Right ventricle myocardium superior (tissue), 1 donor: ENCODE measurements at places on chromosomes 2 and 18.

DNA sequence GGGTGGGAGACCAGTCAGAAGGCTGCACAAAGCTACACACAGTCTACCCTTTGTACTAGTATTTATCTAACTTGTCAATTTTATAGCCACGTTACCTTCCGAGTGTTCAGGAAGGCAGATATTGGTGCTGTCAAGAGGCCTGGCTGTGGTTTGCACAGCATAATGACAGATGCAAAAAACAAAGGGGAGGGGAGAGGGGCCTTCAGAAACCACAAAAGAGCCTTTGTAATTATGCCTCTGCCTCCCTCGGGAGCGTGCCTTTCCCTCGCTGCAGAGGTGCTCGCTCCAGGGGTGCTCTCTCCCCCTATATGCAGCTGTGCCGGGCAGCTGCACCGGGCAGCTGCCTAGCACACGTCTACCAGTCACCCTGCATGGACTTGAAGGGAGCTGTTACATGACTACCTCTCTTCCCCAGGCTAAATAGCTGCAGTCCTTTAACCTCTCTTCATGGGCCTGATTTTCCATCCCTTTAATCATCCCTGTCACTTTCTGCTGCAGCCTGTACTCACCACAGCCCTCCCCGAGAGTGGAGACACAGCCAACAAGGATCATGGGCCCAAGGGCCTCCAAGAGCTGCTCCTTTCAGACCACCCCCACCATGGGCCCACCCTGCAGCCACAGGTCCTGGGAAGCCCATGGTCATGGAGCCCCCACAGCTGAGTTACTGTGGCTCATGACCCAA, 168.4 kb upstream of the PKDCC start:
- DNase-seq = no peak

DNA sequence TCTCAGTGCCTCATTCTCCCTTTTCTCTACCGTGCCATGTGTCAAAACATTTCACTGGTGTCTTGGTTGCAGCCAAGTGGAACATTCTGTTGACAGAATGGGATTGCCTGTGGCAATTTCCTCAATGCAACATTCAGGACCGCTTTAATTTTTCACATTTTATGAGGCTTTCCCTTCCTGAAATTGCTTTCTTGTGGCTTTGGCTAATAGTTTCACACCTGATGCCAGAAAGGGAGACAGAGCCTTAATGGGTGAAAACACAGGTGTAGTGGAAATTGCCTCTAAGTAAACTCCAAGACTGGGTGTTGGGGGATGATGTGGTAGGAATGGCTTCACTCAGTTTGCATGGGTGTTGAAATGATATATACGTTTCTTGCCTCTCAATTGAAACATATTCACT, 278.3 kb downstream of the TSN start:
- DNase-seq = no peak

- DNase-seq = no peak
These were observed 198.2 kb downstream of the CYP26B1 start for GRCh38 chr2:71949537-71949798.

GRCh38 chr2:240457223-240458043, 22.0 kb downstream of the GPC1 start:
- DNase-seq = no peak

DNA sequence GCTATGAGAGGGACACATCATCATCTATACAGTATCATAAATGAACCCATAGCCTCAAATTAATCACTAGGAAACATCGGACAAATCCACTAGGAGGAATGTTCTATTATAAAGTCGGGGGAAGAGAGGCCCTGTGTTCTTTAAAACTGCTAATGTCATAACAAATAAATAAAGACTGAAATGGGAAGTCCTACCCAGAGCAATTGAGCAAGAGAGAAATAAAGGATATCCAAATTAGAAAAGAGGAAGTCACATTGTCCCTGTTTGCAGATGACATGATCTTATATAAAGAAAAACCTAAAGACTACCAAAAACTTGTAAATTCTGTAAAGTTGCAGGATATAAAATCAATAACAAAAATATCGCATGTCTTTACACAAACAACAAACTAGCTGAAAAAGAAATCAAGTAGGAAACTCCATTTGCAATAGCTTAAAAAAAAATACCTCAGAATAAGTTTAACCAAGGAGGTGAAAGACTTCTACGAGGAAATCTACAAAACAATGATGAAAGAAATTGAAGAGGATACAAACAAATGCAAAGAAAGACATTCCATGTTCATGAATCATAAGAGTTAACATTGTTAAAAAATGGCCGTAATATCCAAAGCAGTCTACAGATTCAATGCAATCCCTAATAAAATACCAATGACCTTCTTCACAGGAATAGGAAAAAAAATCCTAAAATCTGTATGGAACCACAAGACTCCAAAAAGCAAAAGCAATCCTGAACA, 30.6 kb downstream of the RTN4 start:
- no peak for DNase-seq

DNA sequence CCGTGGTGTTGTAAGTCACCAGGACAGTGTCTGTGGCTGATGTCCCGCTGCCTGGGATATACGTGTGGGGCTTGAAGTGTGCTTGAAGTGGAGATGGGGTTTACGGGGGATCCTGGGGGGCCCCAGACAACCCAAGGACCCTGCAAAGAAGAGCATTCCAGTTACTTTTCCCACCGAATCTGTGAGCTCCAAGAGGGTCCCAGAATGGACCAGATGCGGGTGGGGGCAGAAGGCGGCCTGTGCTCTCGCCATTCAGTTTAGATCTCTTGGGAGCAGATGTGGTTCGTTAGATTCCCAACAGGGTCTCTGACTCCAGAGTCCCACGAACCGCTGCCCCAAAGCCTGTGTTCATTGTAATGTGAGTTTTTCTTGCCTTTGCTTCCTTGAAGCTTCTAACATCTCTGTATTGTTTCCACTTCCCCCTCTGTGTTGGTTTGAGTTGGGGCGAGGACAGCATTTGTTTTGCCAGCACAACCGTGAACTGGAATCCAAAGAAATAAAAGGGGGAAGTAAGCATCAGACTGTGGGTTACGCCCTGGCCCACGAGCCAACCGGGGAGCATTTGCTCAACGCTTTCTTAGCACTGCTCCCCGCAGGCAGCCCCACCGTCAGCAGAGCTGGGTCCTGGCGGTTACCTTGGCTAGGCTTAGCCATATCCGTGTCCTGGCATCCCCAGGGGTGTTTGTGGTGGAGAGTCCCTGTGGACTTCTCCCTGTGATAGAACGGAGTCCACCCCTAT, 92.1 kb downstream of the SH3BP4 start:
- peak; percentile 72 for DNase-seq

GRCh38 chr2:140975237-140975636, 1155.6 kb downstream of the LRP1B start:
- no peak for DNase-seq

- no peak for DNase-seq
These were observed 122.2 kb upstream of the OSR1 start for GRCh38 chr2:19480673-19481072.

- no peak for DNase-seq
These were observed 438.2 kb downstream of the MEIS1 start for GRCh38 chr2:66872986-66873754.

DNA sequence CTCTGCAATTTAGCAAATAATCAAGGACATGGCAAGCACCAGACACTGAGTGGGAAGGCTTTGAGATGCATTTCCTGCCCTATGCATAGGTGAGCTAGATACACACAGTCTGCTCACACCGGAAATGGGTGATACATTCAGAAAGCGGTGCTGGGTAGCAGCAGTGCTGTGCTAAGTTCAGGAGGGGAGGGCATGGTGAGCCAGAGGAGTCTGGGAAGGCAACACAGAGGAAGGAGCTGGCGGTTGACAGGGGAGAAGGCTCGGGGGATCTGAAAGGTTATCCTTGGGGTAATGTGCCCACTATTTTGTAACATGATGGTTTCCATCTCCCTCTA, 57.4 kb upstream of the EPAS1 start:
- no peak for DNase-seq

DNA sequence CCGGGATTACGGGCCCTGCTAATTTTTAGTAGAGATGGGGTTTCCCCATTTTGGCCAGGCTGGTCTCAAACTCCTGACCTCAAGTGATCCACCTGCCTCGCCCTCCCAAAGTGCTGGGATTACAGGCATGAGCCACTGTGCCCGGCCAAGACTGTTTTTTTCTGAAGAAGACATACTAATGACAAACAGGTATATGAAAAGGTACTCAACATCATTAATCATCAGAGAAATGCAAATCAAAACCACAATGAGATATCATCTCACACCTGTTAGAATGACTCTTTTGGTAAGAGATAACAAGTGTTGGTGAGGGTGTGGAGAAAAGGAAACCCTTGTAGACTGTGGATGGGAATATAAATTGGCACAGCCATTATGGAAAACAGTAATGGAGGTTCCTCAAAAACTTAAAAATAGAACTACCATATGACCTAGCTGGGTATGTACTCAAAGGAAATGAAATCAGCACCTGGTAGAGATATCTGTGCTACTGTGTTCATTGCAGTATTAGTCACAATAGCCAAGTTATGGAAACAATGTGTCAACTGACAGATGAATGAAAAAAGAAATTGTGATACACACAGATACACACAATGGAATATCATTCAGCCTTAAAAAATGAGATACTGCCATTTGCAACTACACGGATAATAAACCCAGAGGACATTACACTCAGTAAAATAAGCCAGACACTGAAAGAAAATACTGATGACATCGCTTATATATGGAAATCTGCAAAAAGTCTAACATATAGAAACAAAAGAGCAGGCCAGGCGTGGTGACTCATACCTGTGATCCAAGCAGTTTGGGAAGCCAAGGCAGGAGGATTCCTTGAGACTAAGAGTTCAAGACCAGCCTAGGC, 20.8 kb downstream of the SOS1 start:
- no peak for DNase-seq

DNA sequence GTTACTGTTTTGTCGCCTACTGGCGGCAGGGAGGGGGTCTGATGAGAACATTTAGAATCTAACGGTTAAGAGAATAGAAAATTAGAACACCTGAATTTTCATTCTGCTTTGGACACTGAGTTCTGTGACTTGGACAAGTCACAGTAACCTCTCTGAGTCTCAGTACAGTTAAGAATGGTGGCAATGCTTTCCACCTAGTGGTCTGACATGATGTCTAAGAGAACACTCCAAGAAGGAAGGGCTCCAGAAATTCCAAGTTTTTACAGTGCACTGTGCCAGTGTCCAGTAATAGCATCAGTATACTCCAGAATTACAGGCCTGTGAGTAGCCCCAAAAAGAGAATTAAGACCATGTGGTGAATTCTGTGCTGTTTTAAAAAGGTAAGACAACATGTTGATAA, 174.1 kb upstream of the ZFP36L2 start:
- DNase-seq = no peak

DNA sequence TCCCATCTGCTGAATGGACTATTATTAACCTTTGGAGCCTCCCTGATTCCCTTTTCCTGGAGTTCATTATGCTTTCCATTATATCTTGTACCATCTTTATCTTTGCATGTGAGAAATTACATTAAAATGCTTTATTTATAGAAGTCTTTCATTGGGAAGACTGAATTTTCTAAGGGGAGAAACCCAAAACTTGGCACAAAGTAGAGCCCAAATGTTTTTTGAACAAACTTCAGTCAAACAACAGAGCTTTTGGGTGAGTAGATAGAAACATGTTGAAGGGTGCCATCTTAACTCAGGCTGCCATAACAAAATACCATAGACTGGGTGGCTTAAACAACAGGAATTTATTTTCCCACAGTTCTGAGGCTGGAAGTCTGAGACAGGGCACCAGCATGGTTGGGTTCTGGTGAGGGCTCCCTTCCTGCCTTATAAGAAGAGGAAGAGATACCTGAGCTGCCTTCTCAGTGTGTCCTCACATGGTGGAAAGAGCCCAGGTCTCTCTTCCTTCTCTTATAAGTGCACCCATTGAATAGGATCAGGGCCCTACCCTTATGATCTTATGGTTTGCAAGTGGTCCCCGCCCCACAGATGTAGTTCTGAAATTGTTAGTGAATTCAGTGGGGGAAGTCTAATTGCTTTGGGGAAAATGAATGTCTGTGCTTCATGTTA, 19.2 kb downstream of the RALB start:
- DNase-seq = no peak
